ENCODE measurements at places on chromosomes 7 and 10.

DNA sequence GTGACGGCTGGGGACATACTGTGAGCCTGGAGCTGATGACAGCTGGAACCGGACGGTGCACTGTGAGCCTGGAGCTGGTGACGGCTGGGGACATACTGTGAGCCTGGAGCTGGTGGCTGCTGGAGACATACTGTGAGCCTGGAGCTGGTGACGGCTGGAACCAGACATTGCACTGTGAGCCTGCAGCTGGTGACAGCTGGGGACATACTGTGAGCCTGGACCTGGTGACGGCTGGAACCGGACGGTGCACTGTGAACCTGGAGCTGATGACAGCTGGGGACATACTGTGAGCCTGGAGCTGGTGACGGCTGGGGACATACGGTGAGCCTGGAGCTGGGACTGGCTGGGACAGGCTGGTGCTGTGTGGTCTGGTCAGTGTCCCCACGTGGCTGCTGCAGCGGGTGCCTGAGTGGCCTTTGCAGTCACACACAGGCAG is 47.9 kb downstream of the PTPRN2 start:
- DNase-seq, result no peak

- DNase-seq, result no peak
These were observed 168.8 kb downstream of the CALN1 start for GRCh38 chr7:72243329-72243728.

DNA sequence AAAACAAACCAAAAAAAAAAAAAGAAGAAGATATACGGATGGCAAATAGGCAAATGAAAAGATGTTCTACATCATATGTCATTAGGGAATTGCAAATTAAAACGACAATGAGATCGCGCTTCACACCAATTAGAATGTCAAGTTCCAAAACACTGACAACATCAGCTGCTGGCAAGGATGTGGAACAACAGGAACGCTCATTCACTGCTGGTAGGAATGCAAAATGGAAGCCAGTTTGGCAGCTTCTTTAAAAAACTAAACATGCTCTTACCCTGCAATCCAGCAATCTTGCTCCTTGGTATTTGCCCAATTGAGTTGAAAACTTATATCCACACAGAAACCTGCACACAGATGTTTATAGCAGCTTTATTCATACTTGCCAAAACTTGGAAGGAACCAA is 34.8 kb downstream of the CALML5 start:
- no peak for DNase-seq

GRCh38 chr7:156667110-156667426 is 26.5 kb downstream of the RNF32 start:
- DNase-seq, result no peak

DNA sequence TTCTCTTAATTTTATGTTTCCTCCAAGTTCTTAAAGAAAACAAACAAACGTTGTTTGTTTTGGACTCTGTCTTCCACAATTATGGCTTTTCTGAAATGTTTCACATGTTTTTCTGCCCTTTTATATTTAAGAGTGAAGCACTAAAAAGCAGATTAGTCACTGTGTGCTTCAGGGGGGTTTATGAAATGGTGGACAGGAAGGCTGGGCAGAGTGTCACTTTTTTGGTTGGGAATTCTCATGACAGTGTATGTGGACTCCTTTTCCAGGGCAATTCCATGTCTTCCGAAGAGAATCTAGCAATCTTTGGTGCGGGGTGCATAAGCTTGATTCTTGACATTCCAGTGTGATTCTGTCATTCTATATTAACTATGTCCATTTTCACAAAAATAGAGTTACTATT is 669.4 kb downstream of the PARD3 start:
- no peak for DNase-seq

- DNase-seq, result no peak
These were observed 666 bp downstream of the SMKR1 start for GRCh38 chr7:129502708-129503685.

DNA sequence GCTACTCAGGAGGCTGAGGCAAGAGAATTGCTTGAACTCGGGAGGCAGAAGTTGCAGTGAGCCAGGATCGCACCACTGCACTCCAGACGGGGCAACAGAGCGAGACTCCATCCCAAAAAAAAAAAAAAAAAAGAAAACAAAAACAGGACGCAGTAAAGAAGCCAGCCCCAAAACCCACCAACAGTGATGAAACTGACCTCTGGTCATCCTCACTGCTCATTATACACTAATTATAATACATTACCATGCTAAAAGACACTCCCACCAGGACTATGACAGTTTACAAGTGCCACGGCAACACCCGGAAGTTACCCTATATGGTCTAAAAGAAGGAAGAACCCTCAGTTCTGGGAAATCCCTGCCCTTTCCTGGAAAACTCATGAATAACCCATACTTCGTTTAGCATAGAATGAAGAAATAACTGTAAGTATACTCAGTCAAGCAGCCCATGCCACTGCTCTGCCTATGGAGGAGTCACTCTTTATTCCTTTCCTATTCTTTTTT is 40.0 kb upstream of the EIF4H start:
- DNase-seq, result no peak

DNA sequence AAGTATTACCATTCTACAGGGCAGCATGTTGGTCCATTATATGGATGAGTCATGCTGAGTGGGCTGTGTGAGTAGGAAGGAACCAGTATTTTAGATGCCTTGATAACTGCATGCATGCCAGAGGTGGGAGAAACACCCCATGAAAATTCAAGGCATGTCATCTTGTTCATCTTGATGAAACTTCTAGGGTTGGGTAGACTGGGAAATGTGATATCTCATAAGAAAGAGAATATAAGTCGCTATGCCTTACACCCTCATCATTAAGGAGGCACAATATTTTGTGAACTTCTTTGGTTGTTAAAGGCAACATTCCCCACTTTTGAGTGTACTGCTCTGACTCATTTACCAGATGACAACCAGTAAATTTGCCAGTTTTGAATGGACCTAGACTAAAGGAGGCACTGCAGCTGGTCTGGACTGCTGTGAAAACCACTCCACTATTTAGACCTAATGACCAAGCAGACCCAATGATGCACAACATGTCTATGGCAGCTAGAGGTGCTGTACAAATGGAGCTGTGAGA is 48.0 kb downstream of the ZNF365 start:
- DNase-seq, result no peak

GRCh38 chr10:78619115-78619851 is 449.5 kb upstream of the ZMIZ1 start:
- no peak for DNase-seq

DNA sequence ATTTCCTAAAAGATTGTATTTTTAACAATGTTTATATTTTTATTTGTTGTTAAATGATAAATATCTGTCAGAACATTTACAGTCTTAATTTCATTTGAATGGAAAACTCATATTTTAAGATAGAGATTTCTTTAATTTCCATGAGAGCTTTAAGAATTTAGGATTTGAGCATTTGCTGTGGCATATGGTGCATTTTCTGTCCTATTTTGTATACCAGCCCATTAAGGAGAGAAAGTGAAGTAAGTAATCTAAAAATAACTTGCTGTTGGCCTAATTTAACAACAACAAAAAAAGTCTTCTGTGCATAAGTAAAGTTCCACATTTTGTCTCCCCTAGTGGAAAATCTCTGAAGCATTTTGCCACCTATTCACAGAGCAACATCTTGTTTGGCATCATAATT is 190.9 kb upstream of the PPP1R3A start:
- no peak for DNase-seq

DNA sequence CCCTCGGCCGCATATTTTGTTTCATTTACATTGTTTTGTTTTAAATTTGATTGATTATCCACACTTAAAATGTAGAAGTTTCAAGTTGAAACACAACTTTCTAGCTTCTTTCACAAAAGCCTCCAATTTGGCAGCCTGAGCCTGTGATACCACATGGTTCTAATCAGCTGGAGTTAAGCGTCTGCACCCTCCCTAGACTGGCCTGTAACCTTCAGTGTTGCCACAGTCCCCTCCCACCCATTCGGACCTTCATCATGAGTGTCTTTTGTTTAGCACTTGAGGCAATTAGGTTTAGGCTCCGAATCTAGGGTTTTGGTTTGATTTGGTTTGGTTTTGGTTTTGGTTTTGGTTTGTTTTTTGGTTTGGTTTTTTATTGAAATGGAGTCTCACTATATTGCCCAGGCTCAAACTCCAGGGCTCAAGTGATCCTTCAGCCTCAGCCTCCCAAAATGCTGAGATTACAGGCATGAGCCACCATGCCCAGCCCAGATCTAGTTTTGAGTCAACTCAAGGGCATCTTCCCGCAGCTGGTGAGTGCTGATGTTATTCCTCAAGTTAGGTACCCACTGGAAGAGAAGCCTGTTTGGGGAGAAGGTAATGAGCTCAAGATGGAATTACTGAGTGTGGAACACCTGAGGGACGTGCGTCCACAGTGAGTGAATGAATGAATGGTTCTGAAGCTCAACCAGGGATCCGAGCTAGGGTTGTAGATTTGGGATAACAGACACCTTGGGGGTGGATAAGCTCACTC is 201.4 kb downstream of the HECW1 start:
- DNase-seq, result no peak

GRCh38 chr10:8055420-8056349 is 1.2 kb downstream of the GATA3 start:
- no peak for DNase-seq

DNA sequence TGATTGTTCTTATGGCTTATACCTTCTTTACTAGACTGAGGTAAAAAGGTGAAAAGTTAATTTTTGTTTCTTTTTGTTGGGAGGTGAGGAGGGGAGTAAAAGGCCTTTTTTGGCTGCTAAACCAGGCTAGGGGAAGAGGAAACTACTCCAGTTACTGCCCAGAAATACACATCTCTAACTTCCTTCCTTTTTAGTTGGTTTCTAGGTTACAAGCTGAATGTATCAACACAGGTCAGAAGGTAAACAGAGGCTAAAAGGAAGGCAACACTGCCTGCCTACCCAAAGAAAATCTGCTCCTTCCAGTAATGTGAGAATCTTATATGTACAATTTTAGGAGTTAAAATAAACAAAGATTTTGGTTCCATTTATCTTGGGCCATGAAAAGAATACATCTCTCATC is 140.4 kb downstream of the NRBF2 start:
- no peak for DNase-seq

DNA sequence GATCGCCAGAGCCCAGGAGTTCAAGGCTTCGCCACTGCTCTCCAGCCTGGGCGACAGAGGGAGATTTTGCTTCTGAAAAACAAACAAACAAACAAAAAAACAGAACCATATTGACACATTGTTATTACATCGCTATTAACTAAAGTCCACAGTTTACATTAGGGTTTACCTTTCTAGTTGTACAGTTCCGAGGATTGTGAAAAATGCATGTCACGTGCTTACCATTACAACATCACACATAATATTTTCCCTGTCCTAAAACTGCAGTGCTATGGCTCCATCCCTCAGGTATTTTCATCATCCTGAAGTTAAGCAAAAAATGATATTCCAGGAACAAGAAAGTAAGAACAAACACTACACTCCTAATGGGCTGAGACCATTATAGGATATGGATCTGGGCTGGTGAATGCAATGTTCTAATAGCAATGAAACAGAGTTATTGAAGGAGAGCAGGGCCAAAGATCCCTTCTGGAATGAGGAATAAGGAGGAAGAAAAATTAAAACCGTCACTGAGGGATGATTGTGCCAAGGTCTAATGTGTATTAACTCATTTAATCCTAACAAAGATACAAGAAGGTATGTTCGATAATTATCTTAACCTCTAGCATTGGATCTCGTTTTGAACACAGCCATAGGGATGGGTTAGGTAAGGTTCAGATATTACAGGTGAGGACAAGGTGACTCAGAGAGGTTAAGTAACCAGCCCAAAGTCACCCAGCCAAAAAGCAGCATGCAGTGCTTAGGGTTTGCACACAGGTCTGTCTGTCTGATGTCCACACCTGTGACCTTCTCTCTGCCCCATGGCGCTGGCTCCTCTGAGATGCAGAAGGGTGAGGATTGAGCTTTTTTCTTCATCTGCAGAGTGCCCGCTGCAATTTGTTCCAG is 14.0 kb upstream of the CUX1 start:
- DNase-seq, result no peak

GRCh38 chr10:71746344-71747037 is 26.8 kb downstream of the VSIR start:
- no peak for DNase-seq

DNA sequence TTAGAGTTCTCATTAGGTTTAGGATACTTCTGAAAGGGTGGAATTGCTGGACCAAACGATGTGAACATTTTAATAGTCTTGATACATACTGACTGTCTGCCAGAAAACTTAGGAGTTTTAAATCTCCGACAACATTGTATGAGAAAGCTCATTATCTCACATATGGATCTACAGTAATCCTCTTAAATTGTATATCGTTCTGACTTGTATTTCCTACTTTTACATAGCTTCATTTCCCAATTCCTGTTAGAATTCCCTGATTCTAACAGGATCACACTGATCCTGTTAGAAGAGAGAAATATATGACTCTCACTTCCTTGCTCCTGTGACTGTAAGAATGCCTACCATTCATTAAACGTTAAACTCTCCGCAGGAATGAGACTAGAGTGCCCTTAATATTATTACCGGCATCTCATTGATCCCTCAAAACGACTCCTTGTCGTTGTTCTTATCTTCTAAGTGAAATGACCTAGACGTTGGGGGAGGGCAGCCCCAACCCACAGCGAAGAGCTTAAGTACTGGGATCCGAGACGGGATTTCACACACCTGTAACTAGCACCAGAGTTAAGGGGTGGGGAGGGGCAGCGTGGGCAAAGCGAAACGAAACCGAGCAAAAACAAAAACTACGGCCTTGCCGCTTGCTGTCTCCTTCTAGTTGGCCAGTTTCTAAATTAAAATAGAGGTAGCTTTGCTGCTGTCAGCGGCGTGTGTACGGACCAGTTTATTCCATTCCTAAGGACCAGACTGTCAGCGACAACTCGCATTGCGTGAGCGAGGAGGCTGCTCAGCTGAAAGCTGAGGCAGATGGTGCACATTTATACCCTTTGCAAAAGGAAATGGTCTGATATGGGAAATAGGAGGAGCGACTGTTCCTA is 678 bp upstream of the TMEM106B start:
- no peak for DNase-seq

GRCh38 chr7:128019288-128019687 is 11.9 kb downstream of the LRRC4 start:
- no peak for DNase-seq

- no peak for DNase-seq
These were observed 31.5 kb upstream of the NRP1 start for GRCh38 chr10:33365871-33366411.

- DNase-seq, result peak; percentile 34
These were observed 55.1 kb upstream of the ZPBP start for GRCh38 chr7:50147951-50148808.

GRCh38 chr7:117674617-117675016 is 194.8 kb downstream of the CFTR start:
- no peak for DNase-seq

- no peak for DNase-seq
These were observed 90.3 kb downstream of the HERPUD2 start for GRCh38 chr7:35604595-35604994.
